ENCODE measurements at places on chromosomes 5 and 9.
A peak's percentile ranks its signal among the peaks of the same experiment; 100 is the strongest.

DNA sequence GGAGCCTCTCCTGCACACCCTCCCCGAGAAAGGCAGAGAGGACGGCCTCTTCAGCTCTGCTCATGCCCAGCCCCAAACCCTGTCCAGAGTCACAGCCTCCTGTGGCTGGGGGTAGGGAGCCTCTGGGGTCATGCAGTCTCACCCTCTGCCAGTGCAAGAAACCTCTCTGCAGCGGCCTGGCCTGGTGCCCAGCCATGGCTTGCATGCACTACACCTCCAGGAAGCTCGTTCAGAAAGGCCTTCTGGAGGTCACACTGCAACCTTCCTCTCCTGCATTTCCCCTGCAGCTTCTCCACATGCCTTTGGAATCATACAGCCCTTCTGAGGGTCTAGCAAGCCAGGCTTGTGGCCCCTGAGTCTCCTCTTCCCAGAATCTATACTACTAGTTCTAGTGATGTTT is 17.9 kb downstream of the CSF1R start:
- peak; percentile 8 for DNase-seq

- peak; percentile 91 for DNase-seq
Measured at GRCh38 chr5:123785162-123786071, 273.4 kb downstream of the CSNK1G3 start.

- peak; percentile 75 for DNase-seq
Measured at GRCh38 chr9:137176302-137177182, 4.7 kb upstream of the TMEM210 start.

DNA sequence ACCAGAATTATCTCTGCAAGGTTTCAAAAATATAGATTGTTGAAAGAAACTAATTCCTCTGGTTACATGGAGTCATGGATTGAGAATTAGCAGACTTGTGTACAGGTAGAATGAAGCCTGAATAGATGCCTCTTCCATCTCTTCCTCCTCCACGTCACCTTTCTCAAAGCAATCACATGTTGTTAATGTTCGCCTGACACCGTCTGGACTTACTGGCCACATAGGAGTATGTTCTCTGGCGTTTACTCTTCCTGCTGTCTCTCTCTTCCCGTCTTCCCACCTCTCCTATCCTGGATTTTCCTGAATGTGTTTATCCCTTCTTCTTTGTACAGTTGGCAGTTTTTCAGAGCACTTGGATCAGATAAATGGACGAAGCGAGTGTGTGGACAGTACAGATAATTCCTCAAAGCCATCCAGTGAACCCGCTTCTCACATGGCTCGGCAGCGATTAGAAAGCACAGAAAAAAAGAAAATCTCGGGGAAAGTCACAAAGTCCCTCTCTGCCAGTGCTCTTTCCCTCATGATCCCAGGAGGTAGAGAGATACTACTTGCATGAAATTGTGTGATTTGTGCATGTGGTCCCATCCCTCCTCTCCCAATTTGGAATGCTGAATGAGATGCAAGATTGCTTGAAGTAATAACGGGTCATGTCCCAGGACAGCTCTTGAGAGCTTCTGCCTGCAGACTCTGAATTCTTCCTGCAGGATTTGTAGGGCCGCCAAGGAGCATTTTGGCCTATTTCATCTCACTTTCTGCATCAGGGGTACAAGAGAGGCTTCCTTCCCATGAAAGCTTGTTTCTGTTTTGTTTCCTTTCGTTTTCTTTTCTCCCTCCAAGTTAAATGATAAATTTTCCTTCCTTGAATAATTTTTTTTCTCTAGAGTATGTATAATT is 47.3 kb downstream of the CD180 start:
- no peak for DNase-seq

GRCh38 chr5:154999865-155000264 is 13.7 kb upstream of the KIF4B start:
- no peak for DNase-seq

DNA sequence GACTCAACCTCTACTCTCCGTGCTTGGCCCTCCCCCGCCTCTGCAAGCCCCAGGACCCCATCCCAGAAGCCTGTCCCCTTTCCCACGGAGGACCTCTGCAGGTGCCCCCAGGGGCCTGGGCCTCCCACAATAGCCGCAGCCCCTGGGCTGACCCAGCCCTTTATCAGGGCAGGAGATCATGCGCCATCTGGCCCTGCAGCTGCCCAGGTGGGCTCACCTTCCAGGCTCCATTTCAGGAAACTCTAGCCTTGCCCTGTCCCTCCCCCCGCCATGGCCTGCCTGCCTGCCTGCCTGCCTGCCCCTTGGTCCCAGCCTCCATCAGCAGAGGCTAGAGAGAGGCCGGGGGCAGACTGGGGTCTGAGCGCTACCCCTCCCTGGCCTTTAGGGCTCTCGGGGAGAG is 48.7 kb downstream of the ASS1 start:
- no peak for DNase-seq

DNA sequence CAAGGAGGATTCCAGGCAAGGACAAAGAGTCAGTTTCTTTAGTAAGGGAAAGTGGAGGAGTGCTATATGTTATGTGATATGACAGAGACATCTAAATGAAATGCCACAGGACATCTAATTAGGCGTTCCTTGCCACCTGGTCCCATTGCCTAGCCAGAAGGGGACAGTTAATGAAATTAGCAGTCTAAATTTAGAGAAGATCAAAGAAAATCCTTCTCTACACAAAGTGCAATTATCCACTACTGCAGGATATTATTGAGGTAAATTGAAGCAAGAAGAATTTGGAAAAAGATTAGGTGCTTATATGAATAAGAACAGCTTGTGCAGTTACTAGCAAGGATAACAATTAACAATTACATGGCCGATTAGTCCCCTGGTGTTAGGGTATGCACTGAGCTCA is 495.3 kb upstream of the NMUR2 start:
- DNase-seq: peak; percentile 79

DNA sequence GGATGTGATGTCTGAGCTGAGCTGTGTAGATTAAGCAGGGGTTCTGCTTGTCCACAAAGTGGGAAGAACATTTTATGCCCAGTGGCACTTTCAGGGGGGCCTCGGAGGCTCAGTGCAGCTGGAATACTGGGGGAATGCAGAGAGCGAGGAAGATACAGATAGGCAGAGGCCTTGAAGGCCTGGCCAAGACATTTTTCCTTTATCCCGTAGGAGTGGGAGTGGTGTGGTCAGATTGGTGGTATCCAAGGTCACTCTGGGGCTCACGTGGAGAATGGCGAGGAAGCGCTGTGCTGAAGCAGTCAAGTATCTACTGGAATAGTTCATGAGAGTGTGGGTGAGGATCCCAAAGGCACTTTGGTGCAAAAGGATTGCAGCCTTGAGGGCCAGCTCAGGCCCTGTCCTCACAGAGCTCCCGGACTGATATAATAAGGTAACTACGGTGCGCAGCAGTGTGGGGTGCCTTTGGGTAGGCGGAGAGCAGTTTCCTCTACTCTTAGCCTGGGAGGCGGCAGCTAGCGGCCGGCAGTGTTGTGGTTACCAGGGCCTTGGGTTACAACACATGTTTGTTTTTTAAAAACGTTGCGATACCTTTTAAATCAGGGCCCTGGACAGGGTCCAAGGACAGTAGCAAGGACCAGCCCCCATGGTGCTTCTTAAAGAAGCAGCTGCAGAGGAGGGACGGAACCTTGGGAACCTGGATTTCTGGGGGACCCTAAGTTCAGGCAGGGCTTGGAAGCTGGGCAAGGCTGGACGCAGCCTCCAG is 10.8 kb upstream of the CCDC69 start:
- no peak for DNase-seq

GRCh38 chr9:696332-697323 is 144.9 kb upstream of the DMRT1 start:
- no peak for DNase-seq

DNA sequence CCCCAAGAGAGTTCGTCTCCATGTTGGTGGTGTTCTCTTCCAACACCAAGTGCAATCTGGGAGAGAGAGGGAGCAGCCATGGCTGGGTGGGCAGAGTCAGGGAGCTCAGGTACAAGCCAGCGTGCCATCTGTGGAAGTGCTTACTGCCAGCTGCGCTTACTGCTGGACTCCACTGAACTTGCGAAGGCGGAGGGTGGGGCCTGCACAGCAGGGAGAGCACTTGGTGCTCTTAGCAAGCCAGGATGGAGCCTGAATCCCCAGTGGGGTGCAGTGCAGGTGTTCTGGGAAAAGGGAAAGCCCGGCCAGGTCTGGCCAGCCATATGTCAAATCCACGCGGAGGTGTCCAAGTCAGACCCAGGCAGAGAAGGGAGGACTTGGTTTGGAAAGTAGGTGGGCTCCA is 142.0 kb downstream of the FANCC start:
- DNase-seq: peak; percentile 98

DNA sequence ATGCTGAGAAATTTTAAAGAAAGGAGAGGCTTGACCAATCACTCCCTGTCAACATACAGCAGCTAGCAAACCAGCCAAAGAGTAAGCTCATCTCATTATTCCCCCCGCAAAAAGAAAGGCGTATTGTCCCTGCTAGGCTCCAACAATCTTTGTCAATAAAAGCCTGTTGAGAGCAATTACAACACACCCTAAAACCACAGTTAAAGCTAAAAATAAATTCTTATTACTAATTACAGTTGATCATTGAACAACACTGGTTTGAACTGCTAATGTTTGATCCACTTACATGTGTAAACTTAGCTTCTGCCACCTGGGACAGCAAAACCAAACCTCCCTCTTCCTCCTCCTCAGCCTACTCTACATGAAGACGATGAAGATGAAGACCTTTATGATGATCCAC is 151.2 kb downstream of the TSSK1B start:
- peak; percentile 90 for DNase-seq

DNA sequence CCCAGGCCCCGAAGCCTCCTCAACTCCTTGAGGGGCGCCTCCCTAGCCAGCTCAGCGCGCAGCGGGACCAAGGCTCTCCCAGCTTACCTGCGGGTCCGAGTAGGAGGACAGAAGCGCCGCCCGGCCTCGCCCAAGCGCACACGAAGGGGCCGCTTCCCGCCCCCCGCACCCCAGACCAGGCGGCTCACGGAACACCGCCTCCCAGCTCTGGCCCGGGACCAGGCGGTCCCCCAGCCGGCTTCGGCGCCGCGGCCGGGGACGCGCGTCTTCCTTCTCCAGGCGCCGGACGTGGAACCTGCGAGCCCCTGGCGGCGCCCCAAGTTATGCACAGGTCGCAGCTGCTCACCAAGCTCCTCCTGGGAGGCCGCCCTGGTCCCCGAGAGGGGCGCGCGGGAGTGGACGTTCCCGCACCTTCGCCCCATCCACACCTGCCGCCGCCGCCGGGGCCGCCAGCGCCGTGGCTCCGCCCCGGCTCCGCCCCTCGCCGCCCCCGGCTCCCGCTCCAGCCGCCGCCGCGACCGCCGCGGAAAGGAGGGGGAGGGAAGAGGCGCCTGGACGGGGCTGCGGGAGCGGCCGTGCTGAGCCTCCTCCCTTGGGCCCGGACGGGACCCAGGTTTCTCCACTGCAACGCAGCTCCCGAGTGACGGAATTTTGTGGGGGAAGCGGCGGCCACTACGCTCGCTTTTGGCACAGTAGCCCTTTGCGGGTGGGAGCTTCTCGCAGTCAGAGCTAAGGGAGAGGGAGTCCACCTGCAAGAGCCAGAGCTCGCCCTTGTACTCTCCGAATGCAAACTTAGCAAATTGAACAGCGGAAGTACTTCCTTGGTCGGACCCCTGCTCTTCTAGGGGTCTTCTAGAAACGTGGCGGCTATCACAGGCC is 77.5 kb upstream of the IFNE start:
- DNase-seq: peak; percentile 68

DNA sequence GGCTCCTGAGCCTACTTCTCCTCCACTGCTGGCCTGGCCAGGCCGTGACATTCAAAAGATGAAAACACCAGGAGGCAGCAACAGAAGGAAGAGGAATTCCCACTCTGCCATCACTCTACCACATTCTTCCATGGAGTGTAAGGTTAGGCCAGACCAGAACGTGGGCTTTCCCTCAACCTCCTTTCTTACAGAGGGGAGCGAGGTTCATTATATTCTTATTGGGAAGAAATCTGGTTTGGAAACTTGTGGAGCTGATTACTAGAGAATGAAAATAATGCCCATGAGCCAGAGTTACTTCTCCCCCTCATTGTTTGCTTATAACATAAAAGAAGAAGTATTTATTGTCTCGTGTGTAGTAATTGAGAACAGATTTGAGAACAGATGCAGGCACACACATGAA is 136.3 kb upstream of the BASP1 start:
- no peak for DNase-seq

GRCh38 chr5:44932922-44933585 is 124.3 kb downstream of the MRPS30 start:
- no peak for DNase-seq

GRCh38 chr5:123505633-123506032 is 6.3 kb upstream of the CSNK1G3 start:
- DNase-seq: peak; percentile 89

DNA sequence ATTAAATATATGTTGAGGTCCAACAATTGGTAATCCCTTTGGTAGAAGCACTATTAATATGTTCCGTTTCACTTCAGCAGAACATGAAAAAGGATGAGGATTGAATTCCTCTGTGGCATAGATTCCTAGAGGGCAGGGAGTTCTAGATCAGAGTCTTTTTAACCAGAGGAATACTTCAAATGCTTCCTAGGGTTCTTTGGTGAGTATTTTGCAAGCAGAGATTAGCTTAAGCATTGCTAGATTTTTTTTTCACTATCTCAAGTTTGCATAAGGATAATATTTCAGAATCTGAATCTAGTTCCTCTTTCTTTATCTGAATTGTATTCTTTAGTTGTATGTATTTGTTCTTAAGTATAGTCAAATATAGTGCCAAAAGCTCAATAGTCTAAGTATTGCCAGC is 116.6 kb upstream of the ADAMTSL1 start:
- DNase-seq: no peak

GRCh38 chr9:26650325-26650724 is 242.3 kb downstream of the CAAP1 start:
- DNase-seq: peak; percentile 11

DNA sequence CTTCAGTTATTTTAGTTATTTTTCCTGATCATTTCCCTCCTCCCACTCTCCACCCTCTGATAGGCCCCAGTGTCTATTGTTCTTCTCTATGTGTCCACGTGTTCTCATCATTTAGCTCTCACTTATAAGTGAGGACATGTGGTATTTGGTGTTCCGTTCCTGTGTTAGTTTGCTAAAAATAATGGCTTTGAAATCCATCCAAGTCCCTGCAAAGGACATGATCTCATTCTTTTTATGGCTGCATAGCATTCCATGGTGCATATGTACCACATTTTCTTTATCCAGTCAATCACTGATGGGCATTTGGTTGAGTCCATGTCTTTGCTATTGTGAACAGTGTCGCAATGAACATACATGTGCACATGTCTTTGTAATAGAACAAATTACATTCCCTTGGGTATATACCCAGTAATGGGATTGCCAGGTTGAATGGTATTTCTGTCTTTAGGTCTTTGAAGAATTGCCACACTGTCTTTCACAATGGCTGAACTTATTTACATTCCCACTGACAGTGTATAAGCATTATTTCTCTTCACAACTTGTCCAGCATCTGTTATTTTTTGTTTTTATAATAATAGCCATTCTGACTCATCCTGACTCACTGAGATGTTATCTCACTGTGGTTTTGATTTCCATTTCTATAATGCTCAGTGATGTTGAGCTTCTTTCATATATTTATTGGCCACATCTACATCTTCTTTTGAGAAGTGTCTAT is 17.2 kb upstream of the DIRAS2 start:
- DNase-seq: no peak

DNA sequence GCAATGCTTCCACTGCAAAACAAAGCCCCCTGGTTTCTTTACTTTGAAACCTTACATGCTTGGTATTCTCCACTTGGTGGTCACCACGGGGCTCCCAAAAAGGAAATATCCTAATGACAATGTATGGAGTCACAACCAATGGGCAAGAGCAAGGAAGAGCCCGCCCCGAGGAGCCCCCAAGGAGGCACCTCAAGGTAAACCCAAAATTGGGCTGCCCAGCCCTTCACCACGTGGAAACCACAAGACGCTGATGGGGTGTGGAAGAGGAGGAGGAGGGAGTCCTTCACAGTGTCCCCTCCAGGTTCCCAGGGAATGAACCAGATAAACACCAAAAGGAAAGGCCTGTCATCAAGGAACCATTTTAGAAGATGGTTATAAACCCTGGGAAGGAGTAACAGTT is 3.8 kb downstream of the ROR2 start:
- no peak for DNase-seq
